Smooth muscle cell of trachea (primary cell): ENCODE measurements at places on chromosomes 5 and 9. TPM values are rescaled to one million over a fixed set of nuclear protein-coding genes. Genes with fewer than 3 reads are reported as not detected.

AIF1L gene
- total RNA-seq: 3.1 and 6.8 TPM in 2 replicates

FSD1L gene
- 5.0 and 10.3 TPM in 2 replicates for total RNA-seq

PNPLA7 gene
- total RNA-seq: 1.3 and 2.0 TPM in 2 replicates

EMB gene
- 8.3 and 13.7 TPM in 2 replicates for total RNA-seq

BTNL3 gene
- total RNA-seq: not detected in 2 replicates

MED7 gene
- 9.9 and 14.5 TPM in 2 replicates for total RNA-seq

LPAR1 gene
- 220 and 405 TPM in 2 replicates for total RNA-seq

JAKMIP2 gene
- total RNA-seq: 0.50 and 2.6 TPM in 2 replicates

IRX1 gene
- total RNA-seq: not detected in 2 replicates

ADGRV1 gene
- 0.50 and 0.58 TPM in 2 replicates for total RNA-seq

CTNND2 gene
- total RNA-seq: not detected in 2 replicates

RHOBTB3 gene
- total RNA-seq: 172 and 187 TPM in 2 replicates

FCN1 gene
- not detected in 2 replicates for total RNA-seq

ST8SIA4 gene
- total RNA-seq: 0.17 and 0.29 TPM in 2 replicates

HRCT1 gene
- total RNA-seq: 0.15 and 0.83 TPM in 2 replicates

PIP5KL1 gene
- total RNA-seq: 3.3 and 6.1 TPM in 2 replicates

FIBCD1 gene
- total RNA-seq: 12.2 and 17.5 TPM in 2 replicates

CARTPT gene
- total RNA-seq: not detected in 2 replicates

TNFAIP8 gene
- total RNA-seq: 28.4 and 49.6 TPM in 2 replicates

FANCG gene
- 11.7 and 23.1 TPM in 2 replicates for total RNA-seq

CAPSL gene
- not detected in 2 replicates for total RNA-seq

MEIKIN gene
- total RNA-seq: not detected in 2 replicates

FOXD1 gene
- 7.6 and 11.7 TPM in 2 replicates for total RNA-seq

UBE2QL1 gene
- total RNA-seq: under 0.01 TPM in 1 of 2 replicates, not detected in the other

SPINK7 gene
- not detected in 2 replicates for total RNA-seq

CD14 gene
- total RNA-seq: 0.44 and 0.50 TPM in 2 replicates

SLC36A2 gene
- not detected in 2 replicates for total RNA-seq

PRKACG gene
- total RNA-seq: not detected in 2 replicates

ZNF782 gene
- 4.0 and 4.7 TPM in 2 replicates for total RNA-seq

IL4 gene
- not detected in 2 replicates for total RNA-seq

PTBP3 gene
- 13.6 and 16.3 TPM in 2 replicates for total RNA-seq

SPINK13 gene
- total RNA-seq: not detected in 2 replicates

SLC36A3 gene
- not detected in 2 replicates for total RNA-seq

GPR150 gene
- 0.29 and 0.66 TPM in 2 replicates for total RNA-seq

ECSCR gene
- total RNA-seq: 0.33 and 1.2 TPM in 2 replicates

PLPPR1 gene
- not detected in 2 replicates for total RNA-seq

IFNB1 gene
- not detected in 2 replicates for total RNA-seq

PDLIM4 gene
- 43.3 and 96.6 TPM in 2 replicates for total RNA-seq

CHMP5 gene
- total RNA-seq: 93.6 and 113 TPM in 2 replicates

OSMR gene
- 73.0 and 74.9 TPM in 2 replicates for total RNA-seq

CCL27 gene
- total RNA-seq: 0.15 and 0.17 TPM in 2 replicates

HBEGF gene
- total RNA-seq: 0.73 and 1.7 TPM in 2 replicates

ZNF883 gene
- 3.9 and 7.9 TPM in 2 replicates for total RNA-seq

KIF24 gene
- 0.50 and 3.2 TPM in 2 replicates for total RNA-seq

IFNK gene
- not detected in 2 replicates for total RNA-seq

HAND1 gene
- 0.17 TPM in 1 of 2 replicates, not detected in the other for total RNA-seq

SPATA9 gene
- 0.29 and 0.33 TPM in 2 replicates for total RNA-seq

PPP3R2 gene
- not detected in 2 replicates for total RNA-seq

RETREG1 gene
- 1.0 and 1.3 TPM in 2 replicates for total RNA-seq

IL5 gene
- not detected in 2 replicates for total RNA-seq

RNF38 gene
- 7.4 and 10.0 TPM in 2 replicates for total RNA-seq

PKD2L2 gene
- not detected in 2 replicates for total RNA-seq
